Hypothalamus (tissue), 51 donors: ENCODE measurements at places on chromosomes 2 and 18.

GRCh38 chr2:14891546-14891945 lies 259.0 kb downstream of the LRATD1 start:
- no peak for DNase-seq

DNA sequence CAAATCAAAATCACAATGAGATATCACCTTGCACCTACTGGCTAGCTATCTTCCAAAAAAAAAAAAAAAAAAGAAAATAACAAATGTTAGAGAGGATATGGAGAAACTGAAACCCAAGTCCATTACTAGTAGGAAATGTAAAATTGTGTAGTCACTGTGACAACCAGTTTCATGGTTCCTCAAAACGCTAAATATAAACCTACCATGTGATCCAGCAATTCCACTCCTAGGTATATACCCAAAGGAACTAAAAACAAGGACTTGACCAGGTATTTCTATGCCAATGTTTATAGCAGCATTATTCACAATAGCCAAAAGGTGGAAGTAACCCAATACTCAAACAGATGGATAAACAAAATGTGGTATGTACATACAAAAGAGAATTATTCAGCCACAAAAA lies 11.7 kb upstream of the SCRN3 start:
- DNase-seq, result no peak

- DNase-seq, result no peak
These were observed 49.9 kb downstream of the TMEM17 start for GRCh38 chr2:62455957-62456692.

DNA sequence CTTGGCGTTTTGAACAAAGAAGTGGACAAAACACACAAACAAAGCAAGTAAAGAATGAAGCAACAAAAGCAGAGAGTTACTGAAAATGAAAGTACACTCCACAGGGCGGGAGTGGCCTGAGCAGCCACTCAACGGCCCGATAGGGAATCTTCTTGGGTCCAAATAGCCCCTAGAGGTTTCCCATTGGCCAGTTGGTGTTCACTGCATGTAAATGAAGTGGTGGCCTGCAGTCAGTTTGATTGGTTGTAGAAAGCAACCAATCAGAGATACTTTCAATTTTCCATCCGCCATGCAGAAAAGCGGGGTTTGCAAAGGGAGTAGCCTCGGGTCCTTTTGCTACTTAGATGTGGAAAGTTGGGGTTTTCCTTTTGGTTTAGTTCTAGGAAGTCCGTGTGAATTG lies 31.6 kb downstream of the CYBRD1 start:
- no peak for DNase-seq

DNA sequence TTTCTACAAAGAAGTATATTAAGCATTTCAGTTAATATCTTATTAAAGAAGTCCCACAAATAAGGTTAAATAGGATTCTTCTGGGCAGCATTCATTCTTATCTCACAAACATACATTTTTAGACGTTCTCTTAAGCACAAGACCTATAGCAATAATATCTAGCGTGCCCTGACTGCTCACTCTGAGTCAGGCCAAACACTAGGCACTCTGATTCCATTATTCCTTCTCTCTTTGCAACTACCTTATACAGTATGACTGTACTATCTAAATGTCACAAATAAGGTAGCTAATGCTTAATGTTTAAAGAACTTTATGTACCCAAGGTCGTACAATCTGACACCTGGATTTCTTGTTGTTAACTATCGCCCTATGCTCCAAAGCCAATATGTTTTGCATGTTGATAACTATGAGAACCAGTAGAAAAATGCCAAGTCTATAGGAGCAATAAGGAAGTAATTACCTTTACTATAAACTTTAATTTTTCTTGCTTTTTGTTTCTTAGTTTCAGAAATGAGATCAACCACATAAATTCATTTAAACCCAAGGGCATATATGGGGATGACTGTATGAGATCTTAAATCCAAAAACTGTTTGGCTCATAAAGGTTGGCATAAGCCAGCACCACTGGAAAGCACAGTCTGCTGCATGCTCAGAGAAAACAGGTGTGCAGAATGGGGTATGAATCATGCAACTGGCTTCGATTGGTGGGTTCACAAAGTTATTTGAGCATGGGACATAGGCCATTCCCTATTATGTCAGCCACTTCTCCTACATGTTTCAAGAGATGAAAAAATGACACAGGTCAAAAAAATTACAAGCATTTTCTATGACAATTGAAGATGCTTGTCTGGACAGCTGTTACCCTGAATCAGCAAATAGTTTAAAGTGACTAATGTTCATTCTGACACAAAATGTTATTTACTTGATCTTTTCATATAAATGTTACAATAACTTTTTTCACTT lies 352.0 kb downstream of the IRS1 start:
- no peak for DNase-seq

DNA sequence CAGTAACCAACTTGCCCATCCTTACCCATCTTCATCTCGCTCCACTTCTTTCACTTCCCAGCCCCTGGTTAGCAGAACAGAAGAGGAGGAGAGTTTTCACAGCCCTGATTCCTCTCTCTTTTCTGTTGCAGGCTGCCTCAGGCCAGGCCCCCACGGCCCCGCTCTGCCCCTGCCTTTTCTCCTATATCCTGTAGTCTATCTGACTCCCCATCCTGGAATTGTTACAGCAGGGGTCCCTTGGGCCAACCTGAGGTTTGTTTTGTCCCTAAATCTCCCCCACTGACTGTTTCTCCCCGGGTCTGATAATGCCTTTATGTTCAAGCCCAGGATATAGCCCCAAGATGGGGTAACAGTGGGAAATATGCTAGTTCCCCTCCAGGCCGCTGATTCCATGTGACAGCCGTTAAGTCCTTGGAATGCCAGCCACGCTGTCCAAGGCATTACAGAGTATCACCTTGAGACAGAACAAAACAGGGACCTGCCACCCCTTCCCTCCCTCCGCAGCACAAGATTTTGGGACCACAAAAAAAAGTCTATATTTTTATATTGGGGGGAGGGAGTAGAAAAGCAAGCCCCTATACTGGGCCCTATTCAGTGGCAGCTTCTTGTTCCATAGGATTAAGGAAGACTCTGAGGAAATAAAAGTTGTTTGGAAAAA lies 1.4 kb downstream of the OST4 start:
- no peak for DNase-seq

GRCh38 chr2:176685908-176686307 lies 416.7 kb downstream of the MTX2 start:
- no peak for DNase-seq

- DNase-seq, result no peak
These were observed 22.8 kb upstream of the DNAH6 start for GRCh38 chr2:84493514-84493913.

DNA sequence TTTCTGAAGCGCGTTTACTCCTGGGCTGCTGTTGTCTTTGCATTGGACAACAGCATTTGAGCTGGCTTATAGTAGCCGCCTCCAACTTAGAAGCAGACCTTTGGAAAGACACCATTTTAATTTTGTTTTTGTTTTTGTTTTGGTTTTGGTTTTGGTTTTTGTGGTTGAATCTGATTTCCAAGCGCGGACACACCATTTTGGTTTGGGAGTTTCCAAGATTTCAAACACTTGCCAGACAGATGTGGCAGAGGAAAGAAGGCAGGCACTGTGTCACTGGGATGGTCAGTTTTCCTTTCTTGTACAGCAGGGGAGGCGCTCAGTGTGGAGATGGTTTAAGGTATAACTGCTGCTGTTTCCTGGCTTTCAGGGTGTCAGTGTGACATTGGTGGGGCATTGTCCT lies 126.8 kb downstream of the LAMA3 start:
- no peak for DNase-seq
